ENCODE measurements at places on chromosomes 2 and 18.

DNA sequence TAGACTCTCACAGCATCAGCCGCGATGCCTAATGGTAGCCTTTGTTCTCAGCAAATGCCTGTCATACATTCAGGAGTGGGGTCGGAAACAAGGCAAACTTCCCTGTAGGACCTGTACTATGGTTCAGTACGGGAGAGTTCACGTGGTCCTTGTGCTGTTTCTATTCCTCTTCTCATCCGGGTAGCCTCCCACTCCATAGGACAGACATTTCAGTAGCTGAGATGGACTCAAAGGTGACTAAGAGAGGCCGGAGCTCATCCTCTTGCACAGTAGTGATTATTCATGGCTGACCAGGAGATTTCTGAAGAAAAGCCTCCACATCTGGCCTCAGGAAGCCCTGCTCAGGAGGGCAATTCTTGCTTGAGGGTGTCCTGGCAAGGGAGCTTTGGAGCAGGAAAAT lies 117.8 kb upstream of the SPRED2 start:
- no peak for DNase-seq

- DNase-seq, result no peak
Observed at GRCh38 chr2:219484343-219485200, 14.1 kb upstream of the GMPPA start.

DNA sequence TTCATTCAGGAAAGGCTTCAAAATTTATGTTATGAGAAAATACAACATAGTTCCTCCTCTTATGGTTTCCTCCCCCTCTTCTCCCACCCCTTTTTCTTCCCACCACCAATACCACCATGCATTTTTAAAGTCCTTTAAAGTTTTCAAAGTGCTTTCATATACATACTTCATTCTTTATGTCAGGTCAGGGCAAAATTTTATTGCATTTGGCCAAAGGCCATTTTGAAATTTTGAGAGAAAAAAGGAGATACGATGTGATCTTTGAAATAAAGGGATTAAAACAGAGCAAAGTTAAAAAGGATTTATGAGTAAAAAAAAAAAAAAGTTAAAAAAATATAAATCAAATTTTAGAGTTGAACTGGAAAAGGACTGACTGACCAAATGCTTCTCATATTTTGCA lies 792.5 kb upstream of the FANCL start:
- DNase-seq, result no peak

DNA sequence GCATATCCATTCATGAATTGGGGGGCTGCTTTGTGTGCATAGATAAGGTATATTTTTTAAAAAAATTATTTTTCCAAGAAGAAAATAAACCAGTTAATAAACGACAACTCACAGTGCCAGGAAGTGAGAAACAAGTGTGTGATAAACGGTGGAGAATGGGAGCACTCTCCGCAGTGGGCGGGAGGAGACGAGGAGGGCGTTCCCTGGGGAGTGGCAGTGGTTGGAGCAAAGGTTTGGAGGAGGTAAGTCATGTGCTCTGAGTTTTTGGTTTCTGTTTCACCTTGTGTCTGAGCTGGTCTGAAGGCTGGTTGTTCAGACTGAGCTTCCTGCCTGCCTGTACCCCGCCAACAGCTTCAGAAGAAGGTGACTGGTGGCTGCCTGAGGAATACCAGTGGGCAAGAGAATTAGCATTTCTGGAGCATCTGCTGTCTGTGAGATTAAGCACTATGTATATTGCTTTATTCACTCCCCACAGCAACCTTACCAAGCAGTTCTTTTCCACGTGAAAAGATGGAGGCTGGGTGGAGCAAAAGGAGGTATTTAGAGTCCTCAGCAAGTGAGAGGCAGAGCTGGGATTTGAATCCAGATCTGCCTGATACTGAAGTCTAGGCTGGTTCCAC lies 27.0 kb upstream of the CASP8 start:
- DNase-seq, result peak; percentile 34

DNA sequence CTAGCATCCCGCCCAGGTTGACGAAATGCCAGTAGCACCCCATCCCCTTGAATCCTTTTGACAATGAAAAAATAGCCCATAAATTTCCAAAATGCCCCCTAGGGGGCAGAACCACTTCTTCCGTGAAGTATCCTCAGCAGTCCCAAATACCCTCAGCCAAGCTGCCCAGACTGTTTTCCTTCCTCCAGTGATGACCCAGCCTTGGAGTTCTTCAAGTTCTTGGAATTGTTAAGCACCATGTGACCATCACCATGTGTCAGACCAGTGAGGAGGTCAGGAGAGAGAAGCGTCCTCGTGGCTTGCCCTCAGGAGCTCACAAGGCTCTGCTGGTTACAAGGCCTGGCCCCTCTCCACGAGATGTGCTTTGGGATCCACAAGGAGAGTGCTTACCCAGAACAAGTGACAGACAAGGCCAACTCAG lies 1.4 kb upstream of the SLC23A3 start:
- DNase-seq, result peak; percentile 89

- no peak for DNase-seq
Observed at GRCh38 chr18:29123706-29124530, 947.0 kb upstream of the CDH2 start.

DNA sequence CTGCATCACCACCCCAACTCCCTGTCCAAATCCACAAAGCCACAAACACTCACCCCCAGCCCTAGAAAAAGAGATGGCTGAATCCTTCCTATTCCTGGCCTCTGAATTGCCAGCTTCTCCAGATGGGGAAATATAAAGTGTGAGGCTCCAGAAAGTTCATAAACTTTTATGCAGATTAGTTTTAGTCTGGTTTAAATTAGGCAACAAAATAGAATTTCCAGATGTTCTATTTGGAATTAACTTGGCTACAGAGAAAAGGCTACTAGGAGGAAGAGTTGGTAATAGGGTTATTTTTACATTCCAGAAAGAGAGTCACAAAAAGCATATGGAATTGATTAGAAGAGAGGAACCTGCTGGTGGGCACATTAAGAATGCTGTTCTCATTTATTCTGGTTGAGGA lies 56.0 kb downstream of the EN1 start:
- no peak for DNase-seq

DNA sequence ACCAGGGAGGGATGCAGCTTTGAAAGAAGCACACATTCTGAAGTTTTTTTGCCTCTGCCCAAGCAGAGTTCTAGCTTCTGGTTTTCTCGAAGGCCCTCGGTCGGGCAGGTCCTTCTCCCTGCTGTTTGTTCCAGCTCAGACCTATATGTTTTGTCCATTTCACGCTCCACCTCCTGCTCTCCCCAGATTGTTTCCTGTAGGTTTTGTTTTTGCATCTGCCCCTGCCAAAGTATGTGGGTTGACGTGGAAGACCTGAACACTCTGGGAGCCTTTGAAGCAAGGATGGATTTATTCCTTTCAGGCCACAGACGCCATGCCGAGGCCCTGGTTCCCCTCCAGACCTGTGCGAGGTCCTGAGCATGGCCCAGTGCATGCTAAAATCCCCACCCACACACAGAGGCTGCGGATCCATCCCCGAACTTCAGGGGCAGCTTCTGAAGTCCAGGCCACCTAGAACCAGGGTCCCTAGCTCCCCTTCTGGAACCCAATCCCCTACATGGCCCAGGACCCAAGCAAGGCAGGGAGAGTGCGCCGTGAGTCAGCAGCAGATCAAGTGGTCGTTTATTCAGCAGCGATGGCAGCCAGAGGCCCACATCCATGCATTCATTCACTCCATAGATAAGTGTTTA lies 205.4 kb downstream of the KLHL29 start:
- DNase-seq, result no peak

DNA sequence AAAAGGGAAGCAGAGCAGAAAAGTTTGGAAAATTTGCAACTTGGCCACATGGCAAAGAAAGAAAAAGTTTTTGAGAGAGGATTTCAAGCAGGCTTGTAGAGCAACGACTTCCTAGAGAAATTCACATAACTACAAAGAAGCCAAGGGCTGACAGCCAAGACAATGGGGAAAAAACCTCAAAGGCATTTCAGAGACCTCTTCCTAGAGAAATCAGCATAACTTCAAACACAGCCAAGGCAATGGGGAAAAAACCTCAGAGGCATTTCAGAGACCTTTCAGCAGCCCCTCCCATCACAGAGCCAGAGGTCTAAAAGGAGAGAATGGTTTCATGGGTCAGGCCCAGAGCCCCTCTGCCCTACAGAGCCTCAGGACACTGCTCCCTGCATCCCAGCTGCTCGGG lies 7.2 kb downstream of the ADI1 start:
- DNase-seq, result no peak

GRCh38 chr18:9827793-9828505 lies 57.8 kb upstream of the TXNDC2 start:
- DNase-seq, result peak; percentile 72

- DNase-seq, result no peak
Observed at GRCh38 chr2:223744580-223744979, 92.8 kb downstream of the AP1S3 start.

- no peak for DNase-seq
Observed at GRCh38 chr2:68796295-68796905, 61.8 kb downstream of the ARHGAP25 start.

DNA sequence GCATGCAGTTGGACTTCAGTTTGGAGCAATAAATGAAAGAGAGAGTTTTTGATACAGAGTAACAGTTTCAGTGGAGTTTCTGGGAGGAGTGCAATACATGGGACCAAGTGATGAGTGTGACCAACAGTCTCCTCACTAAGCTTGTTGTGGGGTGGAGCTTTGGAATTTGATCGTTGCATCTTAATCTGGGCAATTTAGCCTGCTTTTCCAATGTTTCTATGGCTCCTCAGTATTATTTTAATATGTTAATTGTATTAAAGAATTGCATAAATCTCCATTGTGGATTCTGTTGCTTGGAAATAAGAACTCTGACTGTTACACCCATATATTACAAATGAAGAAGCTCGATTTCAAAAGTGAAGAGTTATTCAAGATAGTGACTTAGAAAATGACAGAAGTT lies 446.6 kb upstream of the LRATD1 start:
- no peak for DNase-seq

- peak; percentile 88 for DNase-seq
Observed at GRCh38 chr2:71935262-71935848, 212.3 kb downstream of the CYP26B1 start.

DNA sequence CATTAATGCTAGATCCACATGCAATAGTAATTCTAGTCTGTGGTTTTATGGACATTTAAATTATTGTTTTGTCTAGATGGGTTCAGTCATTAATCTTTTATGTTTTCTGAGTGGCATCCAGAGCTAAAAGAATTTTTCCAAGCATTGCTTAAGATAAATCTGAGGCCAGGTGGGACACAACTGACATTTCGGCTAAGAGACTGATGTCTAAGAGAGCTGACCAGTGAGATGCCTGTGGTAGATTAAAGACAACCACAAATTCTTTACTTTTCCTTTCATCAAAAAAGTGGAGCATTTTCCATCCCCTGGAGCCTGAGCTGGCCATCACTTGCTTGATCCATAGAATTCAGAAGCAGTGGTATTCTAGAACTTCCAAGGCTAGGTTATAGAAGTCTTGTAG lies 182.2 kb downstream of the NRP2 start:
- DNase-seq, result no peak

DNA sequence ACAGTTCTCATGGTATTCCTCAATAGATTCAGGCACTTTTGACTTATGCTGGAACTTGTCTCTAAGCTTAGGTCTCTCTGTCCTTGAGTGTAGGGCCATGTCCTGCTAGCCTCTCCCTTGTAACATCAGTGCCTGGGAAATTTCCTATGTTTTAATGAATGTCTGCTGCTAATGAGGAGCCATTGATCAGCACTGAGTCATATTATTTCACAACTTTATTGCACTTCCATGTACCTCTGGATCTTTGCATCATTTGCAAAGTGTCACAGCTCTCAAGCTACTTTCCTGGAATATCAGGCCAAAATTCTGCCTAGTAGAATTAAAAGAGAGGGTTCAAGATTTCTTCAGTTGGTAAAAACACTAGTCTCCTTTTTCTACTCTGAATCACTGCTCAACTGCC lies 102.5 kb downstream of the GAREM1 start:
- DNase-seq, result no peak

DNA sequence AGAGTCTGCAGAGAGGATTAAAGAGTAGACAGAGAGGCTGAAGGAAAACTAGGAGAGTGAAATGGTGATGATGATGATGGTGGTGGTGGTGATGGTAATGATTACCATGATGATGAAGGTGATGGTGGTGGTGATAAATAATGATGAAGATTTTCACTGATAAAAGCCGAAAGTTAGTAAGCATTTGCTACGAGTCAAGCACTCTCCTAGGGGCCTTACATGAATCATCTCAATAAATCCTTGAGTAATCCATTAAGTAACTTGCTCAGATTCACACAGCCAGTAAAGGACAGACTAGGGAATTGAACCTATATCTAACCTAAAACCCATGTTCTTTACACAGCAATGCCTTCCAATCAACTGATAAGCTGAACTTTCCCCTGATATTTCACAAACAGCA lies 106.7 kb upstream of the PGAP1 start:
- DNase-seq, result no peak

- no peak for DNase-seq
Observed at GRCh38 chr2:163756588-163756987, 20.8 kb upstream of the FIGN start.

GRCh38 chr2:38876407-38876806 lies 631 bp downstream of the MORN2 start:
- no peak for DNase-seq

- no peak for DNase-seq
Observed at GRCh38 chr18:58288921-58289797, 245.1 kb downstream of the NEDD4L start.

- no peak for DNase-seq
Observed at GRCh38 chr2:25420820-25421237, 79.1 kb upstream of the DNMT3A start.

DNA sequence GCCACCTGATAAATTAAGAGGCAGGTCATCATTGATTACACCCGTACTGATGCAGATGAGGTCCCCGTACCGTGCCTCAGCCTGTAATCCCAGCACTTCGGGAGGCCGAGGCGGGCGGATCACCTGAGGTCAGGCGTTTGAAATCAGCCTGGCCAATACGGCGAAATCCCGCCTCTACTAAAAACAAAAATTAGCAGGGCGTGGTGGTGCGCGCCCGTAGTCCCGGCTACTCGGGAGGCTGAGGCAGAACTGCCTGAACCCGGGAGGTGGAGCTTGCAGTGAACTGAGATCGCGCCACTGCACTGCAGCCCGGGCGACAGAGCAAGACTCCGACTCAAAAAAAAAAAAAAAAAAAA lies 683 bp upstream of the ENOSF1 start:
- no peak for DNase-seq

DNA sequence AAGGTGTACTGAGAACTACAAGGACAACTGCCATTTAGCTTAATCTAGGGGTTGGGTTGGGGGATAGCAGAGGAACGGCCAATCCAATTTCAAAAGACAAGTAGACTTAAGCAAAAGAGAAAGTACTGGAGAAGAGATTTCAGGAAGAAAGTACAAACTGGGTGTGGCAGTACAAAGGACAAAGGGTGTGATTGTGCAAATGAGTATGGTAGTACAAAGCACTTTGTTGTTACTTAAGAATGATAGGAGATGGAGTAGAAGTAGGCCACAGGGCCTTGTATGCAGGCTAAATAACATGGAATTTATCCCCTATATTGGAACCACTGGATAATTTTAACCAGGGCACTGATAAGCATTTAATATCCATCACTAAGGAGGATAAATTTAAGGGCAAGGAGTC lies 4.7 kb upstream of the ORC2 start:
- DNase-seq, result no peak

DNA sequence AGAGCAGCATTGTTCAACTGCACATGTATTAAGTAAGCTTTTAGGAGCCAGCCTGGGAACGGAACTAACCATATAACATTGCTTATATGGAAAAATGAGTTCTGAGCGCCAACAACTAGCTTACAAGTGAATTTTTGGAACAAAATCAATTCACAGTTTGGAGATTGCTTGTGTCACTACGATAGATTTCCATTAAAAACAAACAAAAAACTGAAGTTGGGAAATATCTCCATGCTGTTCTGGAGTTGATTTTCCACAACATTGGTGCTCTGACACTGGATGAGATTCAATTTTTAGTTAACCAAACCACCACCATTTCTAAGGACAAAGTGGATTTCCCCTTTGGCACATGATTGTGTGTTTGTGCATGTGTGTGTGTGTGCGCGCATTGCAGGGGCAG lies 56.9 kb upstream of the ZNF397 start:
- DNase-seq, result no peak
